ENCODE measurements at places on chromosomes 4 and X.

DNA sequence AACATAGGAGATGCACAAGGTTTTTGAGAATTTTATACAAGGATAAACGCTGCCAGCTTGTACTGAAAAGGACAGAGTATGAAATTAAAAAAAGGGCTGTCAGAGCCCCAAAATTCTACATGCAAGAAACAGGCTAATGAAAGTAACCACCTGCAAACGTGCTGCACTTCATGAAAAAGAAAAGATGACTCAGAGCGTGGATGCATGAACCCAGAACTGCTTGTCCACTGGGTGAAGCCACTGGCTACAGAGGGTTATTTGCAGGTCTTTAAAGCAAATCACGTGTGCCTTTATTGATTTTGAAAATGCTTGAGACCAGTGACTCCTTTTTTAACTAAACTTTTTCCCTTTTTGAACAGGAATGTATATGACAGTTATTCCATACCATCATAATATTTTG, 25.3 kb upstream of the FRMD7 start:
- no peak for DNase-seq

GRCh38 chr4:71698141-71698540, 85.7 kb downstream of the GC start:
- no peak for DNase-seq

- no peak for DNase-seq
Observed at GRCh38 chr4:145487631-145488030, 6.0 kb downstream of the SMAD1 start.

GRCh38 chrX:107576841-107577240, 51.5 kb upstream of the PRPS1 start:
- no peak for DNase-seq

DNA sequence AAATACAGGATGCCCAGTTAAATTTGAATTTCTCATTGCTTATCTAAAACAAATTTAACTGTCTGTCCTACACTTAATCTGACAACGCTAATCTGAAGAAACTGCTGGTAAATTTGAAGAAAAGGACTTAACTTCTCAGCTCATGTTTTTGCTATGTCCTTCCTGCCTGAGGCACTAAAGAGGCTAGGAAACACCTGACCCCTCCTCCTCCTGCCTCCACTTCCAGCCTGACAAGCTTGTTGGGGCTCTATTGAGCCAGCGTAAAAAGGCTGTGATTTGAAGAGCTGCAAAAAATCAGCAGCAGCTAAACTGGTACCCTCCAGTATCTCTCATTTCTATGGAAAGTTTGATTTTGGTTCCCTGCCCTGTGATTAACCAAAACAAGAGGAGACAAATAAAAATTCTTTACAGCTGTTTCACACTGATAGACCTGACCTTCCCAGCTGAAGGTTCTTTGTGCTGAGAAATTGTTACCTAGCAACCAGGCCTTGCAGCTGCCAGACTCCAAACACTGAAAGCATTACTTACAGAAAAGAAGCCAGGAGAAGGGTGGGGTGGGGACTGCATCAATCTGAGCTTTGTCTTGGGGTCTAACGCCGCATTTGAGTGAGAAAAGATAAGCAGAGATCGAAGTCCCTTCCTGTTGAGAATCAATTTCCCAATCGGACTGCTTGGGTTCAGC, 35.0 kb downstream of the DCX start:
- DNase-seq: no peak

GRCh38 chrX:102652031-102652688, 877 bp downstream of the GPRASP1 start:
- no peak for DNase-seq

- DNase-seq: no peak
Observed at GRCh38 chr4:83510442-83510841, 25.5 kb upstream of the GPAT3 start.

GRCh38 chr4:77104791-77105540, 29.2 kb upstream of the CCNI start:
- no peak for DNase-seq

GRCh38 chr4:188839704-188840103, 700.5 kb downstream of the TRIML1 start:
- DNase-seq: no peak

GRCh38 chr4:137226900-137227299, 305.4 kb downstream of the PCDH18 start:
- no peak for DNase-seq

GRCh38 chr4:165548702-165549101, 169.9 kb downstream of the CPE start:
- DNase-seq: no peak

GRCh38 chr4:81881855-81882621, 410.3 kb upstream of the RASGEF1B start:
- DNase-seq: no peak

GRCh38 chr4:159104694-159105414, 2.0 kb downstream of the RAPGEF2 start:
- no peak for DNase-seq

DNA sequence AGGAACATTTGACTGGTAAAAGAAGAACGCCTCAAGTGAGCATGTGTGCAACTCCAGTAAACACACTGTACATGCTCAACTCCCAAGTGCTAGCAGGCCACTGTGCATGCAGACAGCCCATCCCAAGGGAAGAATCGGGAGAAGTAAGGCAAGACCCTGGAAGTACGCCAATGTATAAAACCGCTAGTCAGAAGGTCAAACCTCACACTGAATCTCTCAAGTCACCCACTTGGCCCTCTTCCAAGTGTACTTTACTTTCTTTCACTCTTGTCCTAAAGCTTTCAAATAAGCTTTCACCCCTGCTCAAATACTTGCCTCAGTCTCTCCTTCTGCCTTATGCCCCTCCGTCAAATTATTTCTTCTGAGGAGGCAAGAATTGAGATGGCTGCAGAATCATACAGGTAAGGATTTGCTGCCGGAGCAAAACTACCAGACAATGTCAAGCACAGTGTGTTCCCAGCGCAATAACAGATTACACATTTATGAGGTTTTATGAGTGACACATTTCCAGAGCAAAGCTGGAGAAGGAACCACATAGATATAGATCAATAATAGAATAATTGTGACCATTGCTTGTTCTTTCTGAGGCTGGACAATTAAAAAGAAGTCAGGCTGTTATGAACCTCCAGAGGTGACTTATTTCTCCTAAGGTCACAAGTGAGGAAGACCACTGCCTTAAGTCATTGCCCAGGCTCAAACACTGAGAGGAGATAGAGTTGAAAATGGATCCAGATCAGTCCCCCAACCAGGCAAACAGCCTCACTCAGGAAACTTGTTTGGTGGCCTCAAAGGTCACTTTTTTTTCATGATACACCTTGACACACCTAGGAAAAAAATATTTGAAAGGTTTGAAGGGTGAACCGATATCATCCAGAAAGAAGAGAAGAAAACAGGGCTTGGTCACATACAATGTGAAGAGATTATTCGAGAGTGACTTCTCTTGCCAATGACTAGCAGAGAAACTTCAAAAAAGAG, 26.3 kb downstream of the CXCL1 start:
- DNase-seq: no peak

DNA sequence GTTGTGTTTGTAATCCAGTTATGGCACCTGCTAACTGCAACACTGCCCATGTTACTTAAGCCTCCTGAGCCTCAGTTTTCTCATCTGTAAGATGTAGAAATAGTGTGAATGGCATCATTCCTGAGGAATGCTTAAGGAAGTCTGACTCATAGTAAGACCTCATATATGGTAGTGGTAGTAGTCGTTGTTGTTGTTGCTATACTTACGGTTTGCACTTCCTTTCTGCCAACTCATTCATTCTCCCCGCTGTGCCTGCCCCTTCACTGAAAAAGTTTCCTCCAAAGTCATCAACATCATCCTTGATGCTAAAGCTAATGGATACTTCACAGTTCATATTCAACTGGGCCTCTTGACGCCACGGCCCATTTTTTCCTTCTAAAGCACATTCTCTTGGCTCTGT, 54.2 kb upstream of the SPANXN3 start:
- DNase-seq: no peak

DNA sequence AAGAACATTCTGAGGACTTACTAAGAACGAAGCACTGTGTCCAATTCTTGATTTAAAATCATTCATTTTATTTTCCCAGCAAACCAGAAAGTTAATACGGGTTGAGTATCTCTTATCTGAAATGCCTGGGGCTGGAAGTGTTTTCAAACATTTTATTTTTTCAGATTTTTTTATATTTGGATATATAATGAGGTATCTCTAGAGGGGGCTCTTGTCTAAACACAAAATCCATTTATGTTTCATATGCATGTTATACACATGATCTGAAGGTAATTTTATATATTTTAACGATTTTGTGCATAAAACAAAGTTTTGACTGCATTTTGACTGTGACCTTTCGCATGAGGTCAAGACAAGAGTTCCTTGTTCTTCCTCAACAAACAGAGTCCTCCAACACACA, 320.9 kb downstream of the ASMT start:
- DNase-seq: no peak

DNA sequence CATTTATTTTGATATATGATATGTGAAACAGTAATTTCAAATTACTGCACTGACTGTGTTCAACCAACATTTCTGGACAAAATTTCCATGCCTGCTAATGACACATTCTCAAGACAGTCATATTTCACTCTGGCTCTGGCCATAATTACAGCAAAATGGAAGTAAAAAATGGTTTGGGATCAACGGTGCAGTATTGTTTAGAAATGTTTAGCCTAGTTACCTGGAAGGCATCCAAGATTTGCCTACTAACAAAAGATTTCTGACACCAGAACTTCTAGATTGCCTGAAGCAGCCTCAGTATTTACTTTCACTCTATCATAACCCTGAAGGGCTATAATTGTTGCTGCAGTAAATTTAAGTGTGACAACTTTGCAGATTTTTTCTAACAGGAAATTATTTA, 416.3 kb downstream of the PCDH10 start:
- DNase-seq: no peak

- DNase-seq: no peak
Observed at GRCh38 chrX:30153175-30153880, 62.0 kb upstream of the MAGEB2 start.

DNA sequence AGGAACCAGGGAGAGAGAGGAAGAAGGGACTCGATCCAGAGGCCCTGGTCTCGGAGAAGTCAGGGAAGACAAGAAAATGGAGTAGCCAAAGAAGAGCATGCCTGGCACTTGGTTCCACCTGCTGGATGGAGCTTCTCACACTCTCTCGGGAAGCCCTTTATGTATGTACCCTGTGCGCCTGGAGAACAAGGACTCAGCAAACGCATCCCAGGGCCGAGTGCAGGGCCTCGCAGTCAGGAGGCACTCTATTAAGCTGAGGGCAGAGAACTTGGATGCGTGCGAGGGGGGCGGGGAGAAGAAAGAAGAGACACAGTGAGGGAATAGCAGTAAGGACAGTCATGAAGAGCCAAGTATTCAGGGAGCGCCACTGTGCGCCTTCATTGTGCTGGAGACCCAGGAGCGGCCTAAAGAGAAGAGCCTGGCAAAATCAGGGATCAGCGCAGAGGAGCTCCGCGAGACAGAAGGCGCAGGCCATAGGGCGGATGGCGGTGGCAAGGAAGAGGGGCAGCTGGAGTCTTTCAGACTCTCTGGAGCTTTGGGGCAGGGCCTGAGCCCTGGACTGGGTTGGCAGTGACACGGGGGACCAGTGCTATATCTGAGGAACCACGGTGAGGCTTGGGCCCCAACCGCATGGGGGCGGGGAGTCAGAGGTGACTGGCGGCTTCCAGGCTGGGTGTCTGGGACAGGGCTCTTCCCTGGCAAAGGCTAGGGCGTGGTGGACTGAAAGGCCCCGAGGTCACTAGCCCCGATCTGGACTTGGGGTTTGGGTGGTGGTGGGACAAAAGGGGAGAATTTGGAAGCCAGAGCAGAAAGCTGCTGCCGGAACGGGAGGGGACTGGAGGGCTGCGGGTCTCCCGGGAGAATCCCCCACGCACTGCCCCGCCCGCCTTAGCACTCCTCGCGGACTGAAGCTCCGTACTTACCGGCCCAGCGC, 1.9 kb upstream of the SEPTIN6 start:
- no peak for DNase-seq

DNA sequence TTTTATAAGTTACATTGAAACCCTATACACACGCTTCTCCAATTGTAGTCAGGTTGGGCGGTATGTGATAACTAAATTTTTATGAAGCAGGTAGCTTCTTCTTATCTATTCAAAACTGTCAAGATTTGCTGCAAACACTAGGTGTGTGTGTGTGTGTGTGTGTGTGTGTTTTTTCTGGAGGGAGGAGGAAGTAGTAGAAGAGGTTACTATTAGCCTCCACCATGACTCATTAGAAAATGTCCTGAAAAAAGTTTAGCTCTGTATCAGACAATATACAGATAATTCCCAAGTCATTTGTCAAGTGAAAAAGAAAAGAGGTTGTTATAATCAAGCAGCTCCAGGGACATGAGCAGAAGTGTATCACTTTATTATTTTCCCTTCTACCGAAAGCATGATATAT, 33.9 kb downstream of the PCDH7 start:
- no peak for DNase-seq

DNA sequence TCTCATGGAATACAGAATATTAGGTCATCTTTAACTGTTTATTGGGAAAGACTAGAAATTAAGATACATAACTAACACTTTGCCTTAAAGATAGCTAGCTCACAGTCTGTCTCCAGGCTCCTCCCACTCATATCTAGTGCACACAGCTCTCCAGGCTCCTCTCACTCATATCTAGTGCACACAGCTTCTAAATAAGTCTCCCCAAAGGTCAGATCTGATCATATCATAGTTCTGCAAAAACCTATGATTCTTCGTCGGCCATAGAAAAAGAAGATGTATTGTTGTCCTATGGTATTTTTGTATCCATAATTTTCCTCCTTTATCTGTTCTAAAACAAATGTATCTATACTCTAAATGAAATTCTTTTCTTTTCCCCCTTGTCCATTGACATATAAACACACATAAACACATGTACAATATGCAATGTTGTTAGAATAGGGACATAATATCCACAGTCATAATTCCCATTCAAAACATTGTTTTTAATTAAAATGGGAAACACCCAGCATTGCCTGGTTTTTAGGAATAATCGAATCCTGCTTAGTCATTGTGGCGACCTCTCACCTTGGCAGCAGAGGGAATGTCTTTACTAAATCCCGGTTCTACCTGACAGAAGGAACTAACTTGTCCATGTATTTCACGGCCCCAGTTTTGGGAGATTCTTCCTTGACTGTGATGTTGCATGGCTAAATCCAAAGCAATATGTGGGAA, 1282.0 kb downstream of the PCDH7 start:
- no peak for DNase-seq

- no peak for DNase-seq
Observed at GRCh38 chr4:176563591-176563990, 229.1 kb downstream of the VEGFC start.

DNA sequence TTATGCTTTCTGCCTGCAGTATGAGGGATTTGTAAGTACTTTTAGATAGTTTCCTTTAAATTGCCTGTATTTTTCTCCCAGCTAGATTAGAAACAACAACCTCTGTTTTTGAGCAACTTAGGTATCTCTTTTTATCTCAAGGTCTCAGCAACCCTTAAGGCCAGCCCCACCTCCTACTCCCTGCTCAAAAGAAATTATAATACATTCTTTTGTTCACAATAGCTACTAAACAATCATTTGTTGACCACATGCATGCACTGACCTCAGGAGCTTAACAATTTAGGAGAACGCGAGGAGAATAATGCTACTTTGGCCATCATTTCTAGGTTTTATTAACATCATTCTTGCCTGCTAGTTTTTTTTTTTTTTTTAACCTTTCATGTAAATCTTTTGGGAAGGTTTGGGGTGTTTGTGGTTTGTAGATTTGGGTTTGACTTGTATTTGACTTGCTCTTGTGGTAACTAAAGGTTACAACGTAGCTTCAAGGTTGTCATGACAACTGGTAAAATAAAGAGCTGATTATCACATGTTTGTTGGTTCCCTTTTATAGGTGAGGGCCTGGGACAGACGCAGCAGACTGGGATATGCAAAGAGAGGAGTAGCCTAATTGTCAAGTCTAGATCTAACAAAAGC, 145.4 kb upstream of the PLAC1 start:
- DNase-seq: no peak

Data from stimulated activated CD8-positive, alpha-beta memory T cell treated with anti-CD3 and anti-CD28 coated beads, Interleukin-4, amount 100 ng/mL, for 1 hour (primary cell).